ENCODE measurements at places on chromosomes 3 and 15.

- DNase-seq: no peak
Observed at GRCh38 chr3:147410116-147410525, 956 bp downstream of the ZIC1 start.

GRCh38 chr3:1275495-1275894 lies 182.7 kb downstream of the CNTN6 start:
- no peak for DNase-seq

- no peak for DNase-seq
Observed at GRCh38 chr3:189307963-189308362, 136.2 kb downstream of the TPRG1 start.

GRCh38 chr3:172148702-172149565 lies 109.6 kb downstream of the FNDC3B start:
- no peak for DNase-seq

DNA sequence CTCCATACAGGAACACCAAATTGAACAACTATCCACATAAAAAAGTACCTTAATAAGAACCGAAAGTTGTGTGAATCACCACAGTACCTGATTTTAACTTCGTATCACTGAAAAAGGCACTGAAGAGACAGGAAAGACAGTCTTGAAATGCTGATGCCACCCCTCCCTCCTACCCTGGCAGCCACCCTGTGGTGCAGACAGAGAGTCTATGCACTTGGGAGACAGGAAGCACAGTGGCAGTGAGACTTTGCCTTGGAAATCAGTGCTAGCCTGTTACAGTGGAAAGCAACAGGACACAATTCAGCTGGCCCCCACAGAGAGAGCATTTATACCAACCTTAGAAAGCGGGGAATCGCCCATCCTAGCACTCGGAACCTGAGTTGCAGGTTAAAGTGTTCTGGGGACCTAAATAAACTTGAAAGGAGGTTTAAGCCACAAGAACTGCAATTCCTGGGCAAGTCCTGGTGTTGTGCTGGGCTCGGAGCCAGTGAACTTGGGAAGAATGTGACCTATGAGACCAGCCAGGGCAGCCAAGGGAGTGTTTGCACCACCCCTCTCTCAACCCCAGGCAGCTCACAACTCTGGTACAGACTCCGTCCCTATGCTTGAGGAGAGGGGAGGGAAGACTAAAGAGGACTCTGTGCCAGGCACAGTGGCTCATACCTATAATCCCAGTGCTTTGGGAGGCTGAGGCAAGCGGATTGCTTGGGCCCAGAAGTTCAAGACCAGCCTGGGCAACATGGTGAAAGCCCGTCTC lies 240.1 kb downstream of the ISL2 start:
- DNase-seq: no peak

GRCh38 chr3:195896361-195897080 lies 11.8 kb downstream of the TNK2 start:
- DNase-seq: no peak

GRCh38 chr3:69231929-69232440 lies 109.6 kb upstream of the LMOD3 start:
- DNase-seq: no peak

- no peak for DNase-seq
Observed at GRCh38 chr3:157388976-157389375, 47.7 kb upstream of the PTX3 start.

DNA sequence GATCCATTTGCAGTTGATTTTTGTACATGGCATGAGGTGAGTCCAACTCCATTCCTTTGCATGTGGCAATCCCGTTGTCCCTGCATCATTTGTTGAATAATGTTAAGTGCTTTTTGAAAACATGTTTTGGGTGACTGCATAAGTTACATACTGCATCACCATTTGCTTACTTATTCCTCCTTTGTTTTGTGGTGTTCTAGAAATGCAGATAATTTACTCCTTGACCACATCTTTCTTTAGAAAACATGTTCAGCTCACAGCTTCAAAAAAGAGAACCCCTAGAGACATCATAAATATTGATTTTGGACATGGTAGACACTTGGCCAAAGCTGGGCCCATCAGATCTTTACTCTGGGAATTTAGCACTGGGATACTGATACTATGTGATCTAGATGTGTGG lies 135.3 kb upstream of the DAZL start:
- DNase-seq: no peak

GRCh38 chr3:66133050-66133757 lies 87.6 kb upstream of the SLC25A26 start:
- no peak for DNase-seq

- no peak for DNase-seq
Observed at GRCh38 chr3:111582120-111582474, 13.0 kb downstream of the ZBED2 start.

DNA sequence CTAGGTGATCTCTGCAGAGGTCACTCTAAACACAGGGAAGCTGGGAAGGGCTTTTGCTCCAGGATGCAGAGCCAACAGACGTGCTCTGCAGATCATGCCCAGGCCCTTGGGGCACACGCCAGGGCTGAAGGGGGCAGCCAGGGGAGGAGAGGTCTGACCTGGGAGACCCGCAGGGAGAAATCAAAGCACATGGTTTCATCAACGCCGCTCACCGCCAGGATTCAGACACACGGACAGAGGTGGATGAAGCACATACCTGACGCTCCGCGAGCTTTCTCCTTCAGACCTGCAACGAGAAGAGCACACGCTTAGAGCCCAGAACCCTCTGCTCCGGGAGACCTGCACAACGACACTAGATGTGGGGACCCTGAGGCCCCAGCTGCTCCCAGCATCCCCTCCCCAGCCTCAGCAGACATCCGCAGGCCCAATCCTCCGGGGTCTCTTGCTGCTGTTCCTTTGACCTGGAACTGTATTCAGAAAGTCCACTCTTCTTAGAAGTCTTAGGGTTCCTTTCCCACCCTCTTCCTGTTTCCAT lies 90.7 kb upstream of the IQSEC1 start:
- DNase-seq: no peak

GRCh38 chr3:5231074-5231473 lies 43.6 kb downstream of the EDEM1 start:
- DNase-seq: no peak

DNA sequence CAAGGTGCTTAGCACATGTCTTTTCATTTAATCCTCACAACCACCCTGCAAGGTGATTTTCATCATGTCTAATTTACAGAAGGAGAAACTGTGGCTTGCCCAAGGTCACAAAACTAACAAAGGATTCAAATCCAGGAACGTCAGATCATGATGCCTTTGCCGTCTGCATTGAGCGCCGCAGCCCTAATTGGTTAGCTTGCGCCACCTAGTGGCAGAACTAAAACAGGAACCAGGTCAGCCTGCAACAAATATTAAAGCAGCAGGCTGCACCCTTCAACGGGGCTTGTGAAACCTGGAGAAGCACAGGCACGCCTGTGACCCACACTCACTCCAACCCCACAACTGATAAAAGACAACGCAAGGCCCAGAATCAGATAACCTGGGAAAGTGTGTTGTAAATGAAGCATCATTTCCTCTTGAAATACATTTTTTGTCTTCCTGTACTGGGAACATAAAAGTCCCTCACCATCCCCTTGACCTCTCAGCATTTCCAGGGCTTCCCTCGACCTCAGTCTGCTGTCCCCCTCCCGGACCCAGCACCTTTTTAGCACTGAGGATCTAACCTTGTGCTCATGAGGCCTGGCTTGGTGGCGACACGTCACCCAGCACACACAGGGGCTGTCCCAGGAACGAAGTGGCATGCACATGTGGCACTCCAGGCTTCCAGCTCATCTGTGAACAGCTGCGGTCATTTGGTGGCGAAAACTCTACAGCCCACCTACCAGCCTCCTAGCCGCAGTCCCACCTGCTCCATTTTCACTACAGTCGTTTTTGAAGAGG lies 17.3 kb downstream of the DPH3 start:
- peak; percentile 69 for DNase-seq

- no peak for DNase-seq
Observed at GRCh38 chr3:90052425-90052950, 945.1 kb downstream of the EPHA3 start.

GRCh38 chr3:56616478-56617006 lies 59.6 kb downstream of the CCDC66 start:
- no peak for DNase-seq

- DNase-seq: no peak
Observed at GRCh38 chr3:46557814-46558183, 8.3 kb downstream of the LRRC2 start.

- DNase-seq: no peak
Observed at GRCh38 chr3:193902607-193903511, 233.1 kb upstream of the HES1 start.

DNA sequence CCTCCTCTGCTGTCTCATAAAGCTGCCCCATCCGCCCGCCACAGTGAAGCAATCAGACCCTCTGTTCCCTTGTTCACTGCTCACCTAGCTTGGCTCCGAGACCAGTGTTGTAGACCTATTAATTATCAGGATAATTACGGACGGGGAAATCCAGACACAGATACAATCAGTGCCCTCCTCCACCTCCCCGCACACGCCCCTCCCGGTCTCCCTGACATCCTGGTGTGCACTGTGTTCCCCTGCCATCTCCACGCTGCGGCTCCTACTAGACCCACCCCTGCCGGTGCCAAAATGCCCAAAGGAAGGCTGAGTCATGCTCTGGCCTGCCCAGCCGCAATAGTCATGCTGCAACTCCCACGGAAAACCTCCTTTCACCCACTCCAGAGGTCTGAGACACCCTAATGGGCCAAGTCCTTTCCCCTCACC lies 277.3 kb upstream of the TLE3 start:
- DNase-seq: no peak

DNA sequence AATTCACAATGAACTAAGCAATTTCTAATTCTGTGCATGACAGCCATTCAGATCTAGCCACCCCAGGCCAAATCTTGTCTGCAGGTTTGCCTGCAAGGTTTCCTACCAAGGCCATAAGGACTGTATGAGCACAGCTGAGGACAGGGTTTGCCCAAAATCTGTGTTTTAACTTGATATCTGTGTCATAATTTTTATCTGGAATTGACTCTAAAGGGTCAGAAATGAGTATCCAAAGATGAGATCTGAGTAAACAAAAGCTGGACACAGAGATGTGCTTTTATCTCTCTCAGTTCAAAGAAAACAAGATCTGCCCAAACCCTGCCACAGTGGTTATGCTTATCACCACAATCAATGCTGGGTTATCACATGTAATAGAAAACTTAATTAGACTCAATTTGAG lies 154.6 kb upstream of the COL8A1 start:
- no peak for DNase-seq

GRCh38 chr3:168847291-168847883 lies 751.7 kb upstream of the GOLIM4 start:
- no peak for DNase-seq

- DNase-seq: no peak
Observed at GRCh38 chr15:92075764-92076163, 222.3 kb downstream of the SLCO3A1 start.

- no peak for DNase-seq
Observed at GRCh38 chr3:186454881-186455703, 89.1 kb downstream of the CRYGS start.

DNA sequence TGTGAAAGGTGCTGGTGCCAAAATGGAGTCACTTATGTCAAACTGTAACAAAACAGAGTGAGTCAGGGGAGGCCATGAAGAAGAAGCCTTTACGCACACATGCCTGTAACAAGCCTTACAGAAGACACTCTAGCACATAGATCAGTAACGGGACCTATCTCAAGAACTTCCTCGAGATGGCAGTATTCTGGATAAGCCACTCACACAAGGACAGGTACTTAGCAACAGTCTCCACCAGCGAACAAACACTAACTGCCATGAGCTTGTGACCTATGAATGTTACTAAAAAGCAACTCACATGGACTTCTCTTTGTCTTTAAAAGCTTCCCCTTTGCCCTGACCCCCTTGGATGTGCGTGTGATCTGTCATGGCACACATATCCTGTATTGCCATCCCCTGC lies 235.1 kb downstream of the CD47 start:
- no peak for DNase-seq

GRCh38 chr3:186826410-186826975 lies 16.0 kb upstream of the ADIPOQ start:
- DNase-seq: peak; percentile 6

- DNase-seq: no peak
Observed at GRCh38 chr15:77819851-77820728, 187.4 kb upstream of the LINGO1 start.

GRCh38 chr15:66865622-66866611 lies 163.9 kb downstream of the SMAD6 start:
- no peak for DNase-seq

GRCh38 chr3:13282986-13283876 lies 136.9 kb downstream of the NUP210 start:
- DNase-seq: no peak

- no peak for DNase-seq
Observed at GRCh38 chr15:74957476-74958035, 984 bp upstream of the RPP25 start.

- DNase-seq: no peak
Observed at GRCh38 chr15:78620527-78621421, at the start of gene CHRNA3. CHRNA3 (minus strand) TSS chr15:78620996; CDS start chr15:78620794, 202 bp downstream.

GRCh38 chr3:105611304-105612192 lies 244.8 kb downstream of the ALCAM start:
- DNase-seq: no peak

- no peak for DNase-seq
Observed at GRCh38 chr15:73560501-73561117, 72.6 kb downstream of the NPTN start.

DNA sequence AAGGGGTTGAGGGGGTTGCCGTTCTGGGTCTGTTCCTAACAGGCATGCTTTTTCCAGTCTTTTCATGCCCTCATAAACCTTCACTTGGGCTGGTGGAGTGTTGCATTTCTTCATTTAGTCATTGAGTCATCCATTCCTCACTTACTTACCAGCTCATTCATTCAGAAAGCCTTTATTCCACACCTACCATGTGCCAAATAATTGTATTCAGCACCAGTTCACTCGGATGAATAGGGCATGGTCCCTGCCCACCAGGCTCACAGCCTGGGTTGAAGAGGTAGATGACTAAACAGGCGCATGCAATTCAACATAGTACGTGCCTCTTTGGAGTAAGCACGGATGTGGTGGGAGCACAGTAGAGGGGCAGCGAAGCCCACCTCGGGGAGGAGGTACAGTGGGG lies 35.1 kb upstream of the THSD4 start:
- DNase-seq: no peak

DNA sequence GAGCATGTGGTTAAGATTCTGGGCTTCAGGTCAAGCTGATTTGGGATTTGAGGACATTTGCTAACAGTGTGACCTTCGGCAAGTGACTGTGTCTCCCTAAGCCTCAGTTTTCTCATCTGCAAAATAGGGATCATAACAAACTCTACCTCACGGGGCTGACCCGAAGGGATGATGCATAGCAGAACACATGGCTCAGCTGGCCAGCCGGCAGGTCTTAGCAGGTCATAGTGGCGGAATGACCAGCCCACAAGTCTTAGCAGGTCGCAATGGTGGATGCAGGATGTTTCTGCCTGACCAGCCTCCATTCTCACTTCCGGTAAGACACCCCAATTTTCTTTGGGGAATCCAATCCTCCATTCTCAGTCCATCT lies 63.3 kb downstream of the IQSEC1 start:
- DNase-seq: no peak

- no peak for DNase-seq
Observed at GRCh38 chr3:126414406-126414805, 19.7 kb downstream of the CFAP100 start.

GRCh38 chr3:175222356-175222755 lies 363.2 kb downstream of the NAALADL2 start:
- DNase-seq: no peak

GRCh38 chr3:14393440-14394106 lies 8.8 kb upstream of the SLC6A6 start:
- DNase-seq: no peak

Measured in effector CD4-positive, alpha-beta T cell (primary cell).